ENCODE measurements at places on chromosomes 3 and 15.

- DNase-seq = no peak
Measured at GRCh38 chr15:60135961-60136360, 131.8 kb downstream of the FOXB1 start.

DNA sequence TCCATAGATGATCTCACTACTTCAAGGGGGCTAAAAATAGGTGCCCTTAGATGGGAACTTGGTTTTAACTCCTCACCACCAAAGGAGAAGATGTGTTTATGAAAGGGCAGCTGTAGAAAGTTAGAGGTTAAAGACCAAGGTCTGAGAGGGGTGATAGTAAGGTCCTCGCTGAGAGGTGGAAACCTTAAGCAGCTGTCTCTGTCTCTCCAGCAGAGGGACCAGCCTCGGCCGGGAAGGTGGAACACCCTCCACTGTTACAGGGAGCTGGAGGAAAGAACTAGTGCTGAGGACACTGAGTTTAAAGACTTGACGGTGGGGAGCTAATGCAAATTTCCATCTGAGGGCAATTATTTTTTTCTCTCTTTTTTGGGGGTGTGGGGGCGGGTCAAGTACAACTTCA lies 8.9 kb upstream of the RLBP1 start:
- no peak for DNase-seq

GRCh38 chr15:70559265-70560239 lies 203.8 kb downstream of the UACA start:
- DNase-seq = peak; percentile 44

- DNase-seq = no peak
Measured at GRCh38 chr15:48936666-48937065, 27.1 kb downstream of the SHC4 start.

DNA sequence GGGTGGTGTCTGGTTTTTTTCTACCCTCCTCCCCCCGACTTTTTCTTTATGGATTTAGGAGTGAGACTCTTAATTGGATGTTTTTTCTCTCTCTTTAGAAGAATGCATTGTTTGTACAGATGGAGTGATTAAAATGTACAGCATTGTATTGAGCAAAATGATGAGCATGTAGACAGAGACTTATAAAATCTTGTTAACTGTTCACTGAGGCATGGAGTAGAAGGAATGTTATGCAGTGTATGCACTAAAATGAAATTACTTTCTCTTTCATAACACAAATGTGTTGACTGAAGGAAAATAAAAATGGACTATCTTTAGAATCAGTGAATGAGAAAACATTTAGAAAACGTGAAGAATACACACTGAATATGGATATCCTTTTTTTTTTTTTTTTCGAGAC lies 39.8 kb downstream of the ZFAND6 start:
- DNase-seq = no peak

DNA sequence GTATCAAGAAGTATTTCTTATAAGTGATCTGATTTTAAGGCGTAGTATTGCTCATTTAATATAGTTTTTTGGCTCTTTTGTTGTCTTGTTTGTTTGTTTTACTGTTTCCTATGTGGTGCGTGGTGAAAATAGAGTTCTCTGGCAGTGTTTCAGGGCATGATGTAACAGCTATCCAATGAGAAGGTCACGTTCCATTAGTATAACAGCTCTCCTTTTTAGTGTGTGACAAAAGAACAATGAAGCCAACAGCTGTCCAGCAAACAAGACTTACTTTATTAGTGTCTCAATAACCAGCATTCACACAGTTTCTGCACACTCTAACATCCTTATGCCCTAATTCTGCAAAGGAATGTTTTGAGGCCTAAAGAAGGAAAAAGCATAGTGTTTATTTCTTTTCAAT lies 127.9 kb downstream of the SLC25A26 start:
- no peak for DNase-seq

GRCh38 chr3:97885931-97886824 lies 64.4 kb downstream of the CRYBG3 start:
- DNase-seq = no peak

DNA sequence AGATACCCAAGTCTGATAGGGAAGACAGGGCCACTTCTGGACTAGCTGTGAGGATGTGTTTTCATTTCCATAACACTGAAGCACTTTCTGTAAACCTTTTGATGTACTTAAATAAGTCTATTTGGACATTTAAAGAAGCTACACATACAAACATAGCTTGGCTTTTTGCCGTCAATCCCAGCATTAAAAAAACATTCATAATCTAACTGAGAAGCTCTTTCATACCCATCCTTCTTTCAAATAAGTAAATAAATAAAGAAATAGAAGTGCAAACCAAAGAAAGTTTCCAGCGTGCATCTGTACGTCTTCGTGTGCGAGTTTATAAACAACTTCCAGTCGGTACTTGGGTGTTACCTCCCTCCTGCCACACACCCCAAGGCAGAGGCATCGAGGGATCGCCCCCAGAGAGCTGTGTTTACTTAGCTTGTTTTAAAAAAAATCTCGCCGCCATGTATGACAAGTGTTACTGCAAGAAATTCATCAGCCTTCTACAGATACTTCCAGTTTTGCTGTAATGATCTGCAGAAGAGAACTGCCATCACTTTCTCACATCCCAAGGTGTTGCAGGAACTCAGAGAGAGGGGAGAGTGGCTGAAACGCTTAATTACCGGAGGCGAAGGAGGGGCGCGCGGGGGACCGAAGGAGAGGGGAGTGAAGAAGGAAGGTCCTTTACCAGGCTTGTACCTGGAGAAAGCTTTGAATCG lies 9.0 kb upstream of the MEIS2 start:
- no peak for DNase-seq

DNA sequence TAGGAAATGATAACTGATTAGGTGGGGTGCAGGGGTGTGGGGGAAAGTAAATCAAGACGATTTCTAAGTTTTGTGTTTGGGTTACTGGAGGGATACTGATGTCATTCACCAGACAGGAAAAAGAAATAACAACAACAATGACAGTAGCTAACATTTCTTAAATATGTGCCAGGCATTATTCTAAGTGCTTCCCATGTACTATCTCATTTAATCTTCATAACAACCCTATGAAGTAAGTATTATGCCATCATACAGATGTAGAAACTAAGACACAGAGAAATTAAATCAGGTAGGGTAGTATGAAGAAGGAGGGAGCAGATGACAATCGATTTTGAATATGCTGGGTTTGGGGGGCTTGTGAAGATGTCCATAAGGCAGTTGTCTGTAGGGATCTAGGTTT lies 13.3 kb downstream of the MYO5A start:
- no peak for DNase-seq

- no peak for DNase-seq
Measured at GRCh38 chr3:79040091-79040490, 727.7 kb downstream of the ROBO1 start.

GRCh38 chr15:65952391-65953053 lies 83.2 kb downstream of the RAB11A start:
- no peak for DNase-seq

DNA sequence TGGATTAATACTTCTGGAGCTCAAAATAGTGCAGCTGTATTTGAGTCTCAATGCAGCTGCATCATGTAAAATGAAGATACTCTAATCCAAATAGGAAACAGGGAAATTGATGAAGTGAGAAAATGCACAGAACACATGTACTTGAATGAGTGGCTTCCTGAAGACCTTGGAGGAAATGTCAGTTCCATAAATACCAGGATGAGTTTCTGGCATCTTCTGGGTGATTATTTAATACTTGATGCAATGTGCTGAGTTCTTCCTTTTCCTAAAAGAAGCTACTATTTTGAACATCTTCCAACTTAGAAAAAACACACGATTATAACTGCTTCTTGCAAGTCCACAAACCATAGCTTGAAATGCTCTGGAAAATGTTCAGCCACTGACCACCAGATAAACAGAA lies 162.8 kb downstream of the SLC9A9 start:
- DNase-seq = no peak

DNA sequence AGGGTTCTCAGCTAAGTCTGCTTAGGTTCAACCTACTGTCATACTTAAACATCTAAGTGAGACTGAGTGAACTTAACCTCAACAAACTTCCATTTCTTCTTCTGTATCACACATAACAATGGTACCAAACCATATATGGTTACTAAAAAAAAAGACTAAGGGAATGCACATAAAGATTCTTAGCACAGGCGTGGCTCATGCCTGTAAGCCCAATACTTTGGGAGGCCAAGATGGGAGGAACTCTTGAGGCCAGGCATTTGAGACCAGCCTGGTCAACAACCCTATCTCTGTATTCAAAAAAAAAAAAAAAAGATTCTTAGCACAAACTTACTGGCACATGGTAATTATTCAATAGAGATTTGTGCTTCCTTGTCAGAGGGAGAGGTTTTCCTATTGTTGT lies 57.9 kb downstream of the ACAP2 start:
- no peak for DNase-seq

DNA sequence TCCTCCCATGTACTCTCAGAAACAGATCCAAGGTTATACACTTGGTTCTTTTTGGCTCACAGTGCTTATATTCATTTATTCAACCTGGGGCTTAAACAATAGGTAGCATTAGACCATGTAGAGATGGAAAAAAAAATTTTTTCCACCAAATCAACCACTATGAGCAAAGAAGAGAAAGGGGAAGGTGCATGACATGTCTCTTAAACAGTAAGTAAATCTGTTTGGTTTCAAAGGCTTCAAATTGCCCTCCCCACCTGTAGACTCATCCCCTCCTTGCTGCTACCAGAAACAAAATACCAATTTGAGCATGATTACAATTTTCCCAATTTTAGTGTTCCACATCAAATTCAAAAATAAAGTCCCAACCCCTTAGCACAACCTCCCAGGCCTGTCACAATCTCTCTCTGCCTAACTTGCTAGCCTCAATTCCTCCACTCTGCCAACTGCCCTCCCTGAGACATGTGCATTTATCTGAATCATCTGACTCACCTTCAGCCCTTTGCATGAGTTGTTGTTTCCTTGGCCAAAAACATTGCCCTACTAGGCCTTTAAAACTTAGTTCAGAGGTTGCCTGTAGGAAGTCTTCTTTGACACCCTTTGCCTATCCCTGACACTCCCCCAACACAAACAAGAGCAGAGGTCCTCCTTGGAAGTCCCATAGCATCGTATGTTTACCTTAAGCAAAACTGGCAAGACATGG lies 30.3 kb upstream of the TSC22D2 start:
- no peak for DNase-seq

DNA sequence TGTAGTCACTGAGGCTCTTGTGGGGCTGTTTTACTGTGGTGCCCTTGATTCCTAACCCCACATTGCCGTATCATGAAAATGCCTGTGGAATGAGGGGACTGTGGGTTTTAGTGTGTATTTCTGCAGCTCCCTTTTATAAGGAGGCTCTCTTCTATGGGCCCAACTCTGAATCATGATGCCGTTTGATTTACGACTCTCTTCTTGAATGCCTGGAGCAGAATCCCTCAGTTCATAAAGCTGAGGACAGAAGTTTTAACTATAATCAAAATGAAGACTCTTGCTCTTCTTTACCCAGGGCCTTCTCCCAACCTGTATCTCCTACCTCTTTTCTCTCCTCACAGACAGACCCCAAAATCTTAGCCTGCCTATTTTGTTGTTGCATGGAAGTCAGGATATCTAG lies 109.5 kb downstream of the RARB start:
- no peak for DNase-seq

GRCh38 chr3:61595826-61596225 lies 34.5 kb downstream of the PTPRG start:
- DNase-seq = no peak

GRCh38 chr3:35426366-35426958 lies 212.9 kb upstream of the ARPP21 start:
- no peak for DNase-seq

GRCh38 chr3:170418422-170419398 lies at the start of gene CLDN11:
TSS of gene CLDN11 (plus strand) at chr3:170418868. CDS start at chr3:170419067, 199 bp downstream.
- no peak for DNase-seq

DNA sequence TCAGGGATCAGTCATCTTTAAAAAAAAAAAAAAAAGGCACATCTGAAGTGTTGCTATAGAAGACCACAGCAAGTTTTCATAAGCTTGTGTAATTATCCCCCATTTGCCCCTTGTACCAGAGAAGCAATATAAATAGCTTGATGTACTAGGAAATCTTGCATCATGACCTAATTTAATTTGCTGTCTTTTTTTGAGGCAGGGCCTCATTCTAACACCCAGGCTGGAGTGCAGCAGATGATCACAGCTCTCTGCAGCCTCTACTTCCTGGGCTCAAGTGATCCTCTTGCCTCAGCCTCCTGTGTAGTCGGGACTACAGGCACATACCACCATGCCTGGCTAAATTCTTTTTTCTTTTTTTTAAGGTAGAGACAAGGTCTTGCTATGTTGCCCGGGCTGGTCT lies 88.7 kb downstream of the ARIH1 start:
- no peak for DNase-seq

DNA sequence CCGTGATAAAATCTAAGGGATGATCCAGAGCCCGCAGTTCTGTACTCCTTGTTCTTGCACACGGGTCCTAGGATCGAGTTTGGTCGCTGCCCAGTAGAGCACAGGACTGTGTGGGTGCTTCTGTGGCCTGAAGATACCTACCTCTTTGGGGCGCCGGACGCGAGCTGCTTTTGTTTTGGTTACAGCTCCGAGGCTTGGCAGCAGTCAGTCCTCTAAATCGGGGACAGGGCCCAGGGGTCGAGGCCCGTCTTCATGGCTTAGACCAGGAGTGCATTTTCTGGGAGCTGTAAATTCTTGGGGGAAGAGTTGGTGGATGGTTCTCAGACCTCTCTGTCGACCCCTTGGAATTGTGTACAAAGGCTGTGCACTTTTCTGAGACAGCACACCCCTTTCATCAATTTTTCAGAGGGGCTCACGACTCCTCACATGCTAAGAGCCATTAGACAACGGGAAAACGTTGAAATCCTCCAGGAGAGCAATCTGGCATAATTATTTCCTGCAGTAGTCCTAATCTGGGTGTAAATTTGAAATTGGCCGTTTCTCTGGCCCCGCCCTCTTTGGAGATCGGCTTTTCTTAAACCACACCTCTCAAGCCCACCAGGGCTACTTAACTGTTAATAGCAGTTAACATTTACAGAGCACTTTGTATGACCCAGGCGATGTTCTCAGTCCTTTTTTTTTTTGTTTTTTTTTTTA lies 928 bp downstream of the CEP97 start:
- DNase-seq = peak; percentile 52

GRCh38 chr3:16606398-16606797 lies 1.2 kb upstream of the DAZL start:
- no peak for DNase-seq

- DNase-seq = no peak
Measured at GRCh38 chr15:42090781-42091180, 3.6 kb downstream of the PLA2G4D start.

DNA sequence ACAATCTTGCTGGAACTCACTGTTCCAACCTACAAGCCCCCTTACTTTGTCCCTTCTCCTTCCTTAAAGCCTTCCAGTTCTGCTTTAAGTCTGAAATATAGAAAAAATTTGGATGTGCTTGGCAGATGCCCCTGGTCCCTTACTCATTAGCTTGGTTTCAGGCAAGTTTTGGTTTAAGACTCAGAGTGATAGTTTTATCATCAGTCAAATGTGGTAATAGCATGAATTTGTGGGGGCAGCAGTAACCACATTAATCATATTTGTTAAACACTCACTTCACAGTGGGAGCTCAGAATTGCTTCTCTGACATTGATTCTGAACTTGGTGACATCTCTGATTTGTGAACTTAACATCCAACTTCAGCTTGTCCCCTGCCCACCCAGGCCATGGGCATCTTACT lies 58.3 kb upstream of the ALDH1A3 start:
- DNase-seq = no peak

GRCh38 chr3:14092464-14092863 lies 32.2 kb downstream of the CHCHD4 start:
- DNase-seq = no peak

- DNase-seq = no peak
Measured at GRCh38 chr15:48486228-48486627, 155.0 kb downstream of the DUT start.

GRCh38 chr15:51004103-51004551 lies 90.6 kb downstream of the TNFAIP8L3 start:
- DNase-seq = no peak

Measured in activated CD4-positive, CD25-positive, alpha-beta regulatory T cell treated with anti-CD3 and anti-CD28 coated beads, Interleukin-2, amount 50 U/mL, for 72 hours (primary cell).